ENCODE measurements at places on chromosomes 1 and 21. TPM values are rescaled to one million over a fixed set of nuclear protein-coding genes. Genes with fewer than 3 reads are reported as not detected.

TEDDM1 gene
- not detected for total RNA-seq

HORMAD1 gene
- total RNA-seq, result not detected

TOR1AIP1 gene
- 88.8 TPM for total RNA-seq

PLA2G5 gene
- not detected for total RNA-seq

SH3BGR gene
- 0.97 TPM for total RNA-seq

A3GALT2 gene
- total RNA-seq, result not detected

ARHGEF10L gene
- 29.5 TPM for total RNA-seq

FCN3 gene
- total RNA-seq, result not detected

FNBP1L gene
- 21.3 TPM for total RNA-seq

TPTE gene
- total RNA-seq, result not detected

NES gene
- 28.2 TPM for total RNA-seq

MR1 gene
- 19.3 TPM for total RNA-seq

ZBTB7B gene
- 29.2 TPM for total RNA-seq

OR2G6 gene
- not detected for total RNA-seq

OVAAL gene
- total RNA-seq, result not detected

TRIM63 gene
- not detected for total RNA-seq

IL12RB2 gene
- total RNA-seq, result not detected
